ENCODE measurements at places on chromosomes 1 and 21. TPM values are rescaled to one million over a fixed set of nuclear protein-coding genes. Genes with fewer than 3 reads are reported as not detected.

- no peak for DNase-seq
Observed at GRCh38 chr1:32755810-32756159, 53.2 kb upstream of the SYNC start.

DNA sequence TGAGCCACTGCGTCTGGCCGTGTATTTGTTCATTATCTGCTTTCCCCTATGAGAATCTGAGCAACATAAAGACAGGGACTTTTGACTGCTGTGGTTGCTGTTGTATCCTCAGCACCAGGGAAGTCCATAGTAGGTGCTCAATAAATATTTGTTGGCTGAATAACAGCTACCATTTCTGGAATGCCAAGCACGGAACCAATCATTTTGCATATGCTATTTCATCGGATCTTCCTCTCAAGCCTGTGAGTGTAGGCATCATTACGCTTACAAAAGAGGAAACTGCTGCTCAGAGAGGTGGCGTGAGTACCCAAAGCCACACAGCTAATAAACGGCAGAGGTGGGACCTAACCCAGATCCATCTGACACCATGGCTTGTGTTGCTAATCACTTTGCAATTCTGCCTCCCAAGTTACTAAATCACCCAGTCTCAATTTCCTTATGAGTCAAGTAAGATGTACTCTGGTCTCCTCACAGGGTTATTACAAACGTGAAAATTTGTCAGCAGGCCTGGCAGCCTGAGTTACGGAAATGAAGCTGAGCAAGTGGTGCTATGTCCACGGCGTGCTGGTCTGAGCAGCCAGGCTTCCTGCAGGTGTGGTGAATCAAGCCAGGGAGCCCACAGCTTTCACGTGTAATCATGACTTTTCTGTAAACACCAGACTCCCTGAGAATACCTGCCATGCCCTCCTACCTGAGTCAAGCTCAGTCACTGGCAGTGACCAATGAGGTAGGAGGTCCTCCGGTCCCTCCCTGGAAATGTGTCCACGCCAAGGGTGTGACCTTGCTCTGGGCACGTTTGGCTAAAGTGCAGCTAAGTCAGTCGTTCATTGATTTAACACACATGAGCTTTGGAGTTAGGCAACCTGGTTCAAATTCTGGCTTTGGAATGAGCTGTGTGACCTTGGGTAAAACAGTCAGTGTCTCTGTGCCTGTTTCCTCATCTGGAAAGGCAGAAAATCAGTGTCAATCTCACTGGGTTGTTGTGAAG lies 4.8 kb upstream of the RHCE start:
- DNase-seq: no peak

FABP3 gene
- total RNA-seq: 0.93 TPM

GRCh38 chr1:3822421-3822820 lies 26.1 kb upstream of the LRRC47 start:
- no peak for DNase-seq

GRCh38 chr1:231162297-231162969 lies 575 bp downstream of the TRIM67 start:
- DNase-seq: peak; percentile 85

GRCh38 chr21:33115631-33116510 lies 45.9 kb downstream of the OLIG1 start:
- DNase-seq: no peak

DNA sequence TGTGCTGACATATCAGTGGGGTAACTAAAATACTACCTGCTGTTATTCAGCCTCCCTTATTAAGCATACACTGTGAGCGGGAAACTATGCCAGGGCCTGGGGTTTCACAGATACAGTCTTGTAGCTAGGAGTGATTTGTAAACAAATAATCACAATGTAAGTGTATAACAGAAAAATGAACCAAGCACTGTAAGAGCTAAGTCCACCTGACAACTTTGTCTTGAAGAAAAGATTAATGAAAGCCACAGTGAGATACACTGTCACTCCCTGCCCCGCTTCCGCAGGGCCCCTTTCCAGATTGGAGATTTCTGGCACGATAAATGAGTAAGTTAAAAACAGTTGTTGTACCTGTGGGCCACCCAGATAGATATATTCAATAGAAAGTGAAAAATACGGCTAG lies 4.8 kb downstream of the RCAN3 start:
- DNase-seq: no peak

DNA sequence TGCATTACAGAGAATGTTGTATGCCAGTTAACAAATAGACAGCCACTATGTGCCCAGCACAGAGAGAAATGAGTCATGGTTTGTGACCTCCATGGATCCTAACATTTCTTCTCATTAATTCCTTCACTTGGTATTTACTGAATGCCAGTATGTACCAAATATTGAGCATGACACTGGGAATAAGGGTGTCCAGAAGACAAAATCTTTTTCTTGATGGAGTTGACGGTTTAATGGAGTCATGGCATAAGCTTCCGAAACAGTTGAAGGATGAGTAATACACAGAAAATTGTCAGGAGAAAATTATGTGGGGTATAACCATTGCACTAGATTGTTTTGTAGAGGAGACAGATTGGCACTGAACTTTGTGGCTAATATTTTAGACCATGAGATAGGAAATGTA lies 36.9 kb downstream of the PTGFR start:
- DNase-seq: no peak

DNA sequence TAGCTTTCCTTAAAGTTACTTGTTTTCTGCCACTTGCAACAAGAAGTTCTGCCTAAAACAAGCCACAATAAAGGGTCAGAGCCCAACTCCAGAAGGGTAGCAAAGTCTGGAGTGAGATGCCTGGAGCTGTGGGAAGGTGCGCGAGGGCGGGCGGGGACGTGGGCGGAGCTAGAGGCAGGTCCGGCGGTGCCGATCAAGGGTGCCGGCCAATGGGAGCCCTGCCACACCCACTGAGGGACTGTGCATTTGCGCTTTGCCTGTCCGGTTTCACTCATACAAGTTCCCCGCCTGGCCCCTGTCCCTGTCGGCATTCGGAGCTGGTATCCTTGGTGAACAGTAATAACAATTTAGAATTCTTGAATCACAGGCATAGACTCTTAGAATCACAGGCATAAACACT lies 732.4 kb downstream of the MATN1 start:
- peak; percentile 64 for DNase-seq

DNA sequence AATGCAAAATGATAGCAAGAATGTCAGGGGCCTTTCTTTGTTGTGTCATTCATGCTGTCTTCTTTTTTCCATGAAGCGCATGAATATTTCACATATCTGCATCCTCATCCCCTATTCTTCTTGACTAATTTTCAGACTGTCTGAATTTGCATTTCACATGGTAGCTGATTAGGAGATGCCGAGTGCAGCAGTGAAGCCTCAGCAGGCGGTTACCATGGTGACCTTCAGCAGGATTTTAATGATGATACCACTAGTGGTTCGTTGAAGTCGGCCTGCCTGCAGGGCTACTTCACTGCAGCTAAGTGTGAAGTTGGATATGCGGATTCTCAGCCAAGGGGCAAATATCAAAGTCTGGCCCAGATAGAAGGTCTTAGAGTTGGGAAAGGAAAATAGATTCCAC lies 141.8 kb downstream of the NEK7 start:
- peak; percentile 56 for DNase-seq

DNA sequence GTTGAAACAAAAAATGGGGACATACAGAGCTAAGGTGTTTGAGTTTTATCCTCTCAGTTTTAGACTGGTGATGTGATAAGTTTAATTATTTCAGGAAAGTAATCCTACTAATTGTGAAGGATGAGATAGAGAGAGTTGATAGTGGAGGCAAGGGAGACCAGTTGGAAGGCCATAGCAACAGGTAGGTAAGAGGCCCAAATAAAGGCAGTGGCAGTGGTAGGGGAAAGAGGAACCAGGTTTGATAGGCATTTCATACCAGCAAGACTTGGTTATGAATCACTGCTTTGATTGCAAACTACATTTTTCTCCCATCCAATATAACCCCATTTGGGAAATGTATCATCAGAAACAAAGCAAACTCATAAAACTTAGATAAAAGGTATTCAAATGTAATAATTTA lies 63.1 kb upstream of the SH3GLB1 start:
- DNase-seq: no peak

C2CD4D gene
- not detected for total RNA-seq

ZBTB8A gene
- total RNA-seq: 15.9 TPM

- DNase-seq: no peak
Observed at GRCh38 chr1:184188037-184188436, 136.5 kb downstream of the TSEN15 start.

DNA sequence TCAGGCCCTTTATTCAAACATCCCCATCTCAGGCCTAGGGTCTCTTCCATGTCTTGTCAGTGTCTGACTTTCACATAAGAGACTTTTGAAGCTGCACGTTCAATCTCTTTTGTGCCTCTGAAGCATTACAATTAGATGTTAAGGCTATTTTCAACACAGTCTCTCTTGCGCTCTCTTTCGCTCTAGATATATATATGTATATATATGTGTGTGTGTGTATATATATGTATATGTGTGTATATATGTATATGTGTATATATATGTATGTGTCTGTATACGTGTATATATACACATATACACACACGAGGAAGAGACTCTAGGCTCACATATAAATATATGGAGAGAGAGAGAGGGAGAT lies 162.5 kb upstream of the RNPC3 start:
- no peak for DNase-seq

BSND gene
- not detected for total RNA-seq

ERICH3 gene
- total RNA-seq: not detected

- no peak for DNase-seq
Observed at GRCh38 chr1:34013136-34013535, 149.3 kb downstream of the HMGB4 start.

PDZK1 gene
- 0.28 TPM for total RNA-seq

DNA sequence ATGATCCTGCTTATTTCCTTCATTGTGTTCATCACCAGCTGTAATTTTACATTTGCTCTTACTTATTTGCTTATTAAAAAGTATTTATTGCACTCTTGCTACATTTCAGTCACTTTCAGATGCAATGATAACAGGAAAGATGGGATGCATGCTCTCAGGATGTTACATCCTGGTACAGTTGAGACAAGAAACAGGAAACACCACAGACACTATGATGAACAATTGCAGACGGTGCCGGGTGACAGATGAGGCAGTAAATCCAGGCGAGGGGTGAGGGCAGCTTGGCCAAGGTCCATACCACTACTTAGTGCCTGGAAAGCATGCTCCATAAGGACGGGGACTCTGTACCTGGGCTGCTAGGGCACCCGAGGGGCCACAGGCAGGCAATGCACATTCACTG lies 156.6 kb upstream of the RAB4A start:
- no peak for DNase-seq

GRCh38 chr1:98276514-98276913 lies 355.7 kb upstream of the DPYD start:
- no peak for DNase-seq

OLIG2 gene
- 0.15 TPM for total RNA-seq

DNA sequence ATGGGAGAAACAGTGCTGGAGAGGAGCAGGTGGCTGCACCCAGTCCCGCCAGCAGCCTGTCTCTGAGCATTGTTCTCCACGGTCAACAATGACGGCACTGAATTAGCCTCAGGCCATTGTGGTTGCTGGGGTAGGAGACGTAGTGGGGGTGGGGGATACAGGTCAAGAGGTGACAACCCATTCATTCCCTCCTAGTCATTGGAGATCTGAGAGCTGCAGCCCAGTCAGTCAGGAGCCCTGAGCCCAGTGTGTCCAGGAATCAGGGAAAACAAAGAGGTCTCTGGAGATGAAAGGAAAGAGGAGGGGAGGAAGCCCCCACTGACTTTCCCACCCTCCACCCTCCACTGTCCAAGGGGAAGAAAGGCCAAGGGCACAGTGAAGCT lies 15.3 kb downstream of the SMIM12 start:
- peak; percentile 70 for DNase-seq

GRCh38 chr1:112727716-112728115 lies 12.6 kb upstream of the PPM1J start:
- DNase-seq: no peak

- DNase-seq: no peak
Observed at GRCh38 chr1:36769886-36770830, 264.2 kb downstream of the GRIK3 start.

CLCNKA gene
- not detected for total RNA-seq

DNA sequence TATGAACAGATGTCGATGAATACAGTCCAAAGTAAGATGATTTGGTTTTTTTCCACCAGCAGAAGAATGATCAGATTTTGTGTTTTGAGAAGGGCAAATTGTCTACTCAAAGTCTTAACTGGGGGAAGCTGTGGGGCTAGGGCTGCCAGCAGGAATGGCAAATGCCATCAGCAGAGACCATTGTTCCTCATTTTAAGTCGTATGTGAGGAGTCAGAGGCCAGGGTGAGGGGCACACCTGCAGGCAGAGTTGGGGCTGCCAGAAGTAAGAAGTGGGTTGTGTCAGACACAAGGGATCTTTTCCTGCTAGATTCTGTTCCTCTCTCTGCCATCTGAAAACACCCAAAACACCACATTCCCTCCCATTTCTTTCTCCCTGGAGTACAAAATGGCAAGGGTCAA lies 8.7 kb downstream of the PARK7 start:
- DNase-seq: no peak

LORICRIN gene
- total RNA-seq: not detected
